ENCODE measurements at places on chromosomes 3 and 15.

- no peak for DNase-seq
Observed at GRCh38 chr15:66644000-66644787, 57.8 kb upstream of the SMAD6 start.

DNA sequence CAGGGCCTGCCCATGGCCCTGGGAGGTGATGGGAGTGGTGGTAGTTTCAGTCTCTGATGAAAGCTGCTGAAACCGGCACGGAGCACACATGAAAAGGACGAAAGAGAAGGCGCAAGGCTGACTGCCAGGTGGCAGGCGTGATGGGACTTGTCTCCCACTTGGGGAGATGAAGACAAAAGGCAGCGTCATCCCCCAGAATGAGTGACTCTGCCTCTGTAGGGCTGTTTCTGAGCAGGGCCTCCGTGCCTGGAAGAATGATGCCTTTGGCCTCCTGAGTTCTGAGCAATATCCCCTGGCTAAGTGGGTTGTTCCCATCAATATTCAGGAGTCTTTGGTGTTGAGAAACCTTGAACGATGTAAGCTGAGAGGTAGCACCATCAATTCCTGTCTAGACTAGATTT, 237.8 kb downstream of the OPA1 start:
- no peak for DNase-seq

DNA sequence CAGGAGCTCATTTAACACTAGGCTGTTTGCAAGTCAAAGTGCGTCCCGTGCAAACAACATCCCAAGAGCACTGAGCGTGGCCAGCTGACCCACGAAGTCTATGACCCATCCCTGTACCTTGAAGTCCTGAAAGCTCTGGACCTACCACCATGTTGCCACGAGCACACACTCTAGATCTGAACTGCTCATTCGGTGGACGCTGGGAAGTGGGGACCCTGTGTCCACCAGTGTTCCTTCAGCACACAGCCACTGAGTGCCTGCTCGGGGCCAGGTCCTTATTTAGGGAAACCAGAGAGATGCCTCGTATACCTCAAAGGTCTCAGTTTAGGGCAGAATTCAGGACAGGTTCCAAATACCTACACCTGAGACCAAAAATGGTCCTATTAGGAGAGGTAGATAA, 236.9 kb downstream of the XXYLT1 start:
- DNase-seq: no peak

GRCh38 chr3:125186800-125187598, 25.5 kb downstream of the SLC12A8 start:
- DNase-seq: no peak

DNA sequence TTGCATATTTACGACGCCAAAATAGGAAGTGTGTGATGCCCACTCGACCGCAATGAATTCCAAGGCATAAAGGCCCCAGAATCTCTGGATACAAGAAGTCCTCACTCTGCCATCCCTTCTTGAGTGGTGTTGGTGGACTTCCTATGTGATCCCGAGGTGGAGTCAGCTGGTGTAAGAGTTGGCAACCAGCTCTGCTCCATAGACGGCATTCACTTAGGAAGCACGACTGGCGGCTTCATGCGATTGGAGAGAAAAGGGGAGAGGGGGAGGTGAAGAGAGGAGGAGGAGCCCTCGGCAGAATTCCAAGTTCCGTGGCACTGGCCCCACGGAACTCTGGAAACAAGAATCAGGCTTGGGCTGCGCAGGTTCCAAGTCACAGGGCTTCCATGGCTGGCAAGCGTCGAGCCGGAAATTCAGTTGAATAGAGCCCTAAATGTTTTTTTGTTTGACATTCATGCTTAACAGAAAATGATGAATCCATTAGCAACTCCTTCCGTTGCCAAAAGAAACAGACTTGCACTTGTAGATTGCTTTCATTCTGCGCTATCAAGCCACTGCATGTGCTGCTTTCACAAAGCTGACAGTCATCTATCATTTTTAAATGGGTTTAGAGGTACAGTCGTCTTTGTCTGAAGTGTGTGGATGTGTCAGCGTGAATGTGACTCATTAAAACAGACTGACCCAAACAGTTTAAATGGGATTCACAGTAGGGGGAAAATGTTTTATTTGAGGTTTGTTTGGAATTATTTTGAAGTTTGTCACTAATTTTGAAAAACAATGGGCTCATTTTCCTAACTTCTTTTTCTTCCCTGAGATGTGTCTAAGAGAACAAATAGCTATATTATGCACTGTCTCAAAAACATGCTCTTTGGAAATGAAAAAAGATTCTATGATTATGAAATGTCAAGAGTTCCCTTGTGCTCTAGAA, 428.3 kb upstream of the ATP11B start:
- no peak for DNase-seq

Data from brain pericyte (primary cell).